ENCODE measurements at places on chromosomes 6 and 20. TPM values are rescaled to one million over a fixed set of nuclear protein-coding genes. Genes with fewer than 3 reads are reported as not detected.

DNA sequence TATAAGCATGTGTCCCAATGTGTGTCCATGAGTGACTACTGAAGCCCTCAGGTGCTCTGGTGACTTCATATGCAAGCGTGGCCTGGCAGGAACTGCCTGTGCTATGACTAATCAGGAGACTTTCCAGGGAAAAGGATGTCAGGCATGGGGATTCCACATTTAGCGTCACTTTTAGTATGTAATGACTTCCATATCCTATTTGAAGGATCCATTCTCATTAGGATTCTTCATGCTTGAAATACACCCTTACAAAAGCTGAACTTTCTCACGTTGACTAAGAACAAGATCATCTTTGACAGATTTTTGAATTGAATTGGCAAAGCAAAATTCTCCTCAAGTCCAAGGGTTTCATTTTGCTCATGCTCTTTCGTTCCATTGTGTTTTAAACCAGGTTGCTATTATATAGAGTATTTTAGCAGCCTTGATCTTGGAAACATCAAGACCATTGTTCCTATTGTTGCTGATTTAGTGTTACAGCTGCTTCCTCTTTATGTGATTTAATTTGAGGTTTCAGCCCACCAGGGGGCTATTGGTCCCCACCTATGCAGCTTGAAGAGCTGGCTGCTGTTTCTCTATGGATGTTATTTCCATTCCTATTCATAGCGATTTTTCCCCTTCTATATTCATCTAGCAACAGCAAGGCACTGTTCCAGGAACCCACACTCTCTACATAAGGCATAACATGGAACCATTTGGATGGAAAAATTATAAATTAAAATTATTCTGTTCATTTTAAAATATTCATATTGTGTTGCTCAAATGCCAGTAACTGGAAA, 418.6 kb downstream of the CDKAL1 start:
- no peak for DNase-seq

DNA sequence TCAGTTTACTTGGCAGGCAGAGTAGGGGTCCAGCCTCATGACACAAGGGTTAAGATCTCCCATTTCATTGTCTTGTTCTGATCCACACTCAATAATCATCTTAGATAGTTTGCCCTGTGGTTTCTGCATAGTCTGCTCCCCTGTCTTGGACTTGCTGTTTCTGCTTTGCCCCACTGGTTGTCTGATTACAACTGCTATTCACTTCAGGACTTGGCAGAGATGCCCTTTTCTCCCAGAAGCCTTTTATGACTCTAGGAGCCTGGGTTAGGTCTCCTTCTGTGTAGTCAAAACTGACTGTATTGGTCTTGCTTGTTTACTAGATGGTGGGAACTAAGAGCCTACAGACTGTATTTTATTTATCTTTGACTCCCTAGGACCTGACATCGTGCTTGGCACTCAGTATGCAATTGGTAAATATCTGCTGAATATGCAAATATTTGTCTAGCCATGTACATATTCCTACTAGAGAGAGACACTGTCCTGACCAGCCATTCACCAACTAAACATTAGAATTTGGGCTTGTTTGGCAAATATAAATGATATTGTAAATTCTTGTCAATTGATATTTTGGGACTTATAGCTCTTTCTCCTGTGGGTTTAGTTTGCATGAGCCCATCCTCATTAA, 165.9 kb upstream of the KCNK16 start:
- no peak for DNase-seq

The PPIL6 gene
- total RNA-seq = 2.8 TPM

The BPIFA1 gene
- not detected for total RNA-seq

DNA sequence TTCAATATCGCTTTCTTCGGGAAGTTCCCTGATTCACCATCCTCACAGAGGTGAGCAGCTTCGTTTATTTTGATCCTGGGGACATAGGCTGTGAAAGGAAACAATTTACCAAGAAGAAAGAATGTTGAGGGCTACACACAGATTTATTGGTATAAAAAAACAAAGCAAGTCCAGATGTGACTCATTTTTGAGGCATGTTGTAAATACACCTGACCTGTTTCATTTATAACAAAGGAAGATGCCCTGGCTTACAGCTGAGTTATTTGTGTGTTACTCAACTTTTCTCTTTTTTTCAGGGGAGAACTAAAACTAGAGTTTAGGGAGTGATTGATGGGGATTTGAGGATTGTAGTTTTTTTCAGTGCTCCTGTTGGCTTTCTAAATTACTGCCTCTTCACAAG, 489.5 kb downstream of the CBLN4 start:
- DNase-seq = no peak

- peak; percentile 92 for DNase-seq
Observed at GRCh38 chr6:154766288-154766687, 33.1 kb downstream of the SCAF8 start.

DNA sequence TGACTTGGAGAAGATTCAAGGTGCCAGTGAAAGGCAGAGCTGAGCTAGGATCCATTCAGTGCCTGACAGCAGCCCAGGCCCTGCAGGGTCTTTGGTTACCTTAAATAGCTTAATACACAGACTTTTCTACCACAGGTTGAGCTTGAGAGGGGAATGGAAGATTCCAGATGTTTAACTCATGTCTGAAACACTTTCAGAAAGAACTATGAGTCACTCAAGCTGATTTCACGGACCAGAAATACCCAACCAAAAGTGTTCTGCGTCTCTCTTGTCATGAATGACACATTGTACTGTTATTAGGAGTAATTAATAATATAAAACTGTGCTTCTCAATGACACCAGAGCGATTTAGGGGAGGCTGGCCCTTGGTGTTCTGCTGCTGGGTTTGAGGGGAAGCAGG, 6.4 kb upstream of the PMEPA1 start:
- no peak for DNase-seq

The FAM162B gene
- total RNA-seq = not detected

GRCh38 chr6:137759624-137760023, 107.4 kb upstream of the TNFAIP3 start:
- DNase-seq = no peak
